Activated gamma-delta T cell treated with Interleukin-2 at 50 U/mL for 16 hours (primary cell): ENCODE measurements at places on chromosomes 1 and 21.

GRCh38 chr1:208791456-208791855 lies 547.3 kb upstream of the PLXNA2 start:
- DNase-seq = no peak

DNA sequence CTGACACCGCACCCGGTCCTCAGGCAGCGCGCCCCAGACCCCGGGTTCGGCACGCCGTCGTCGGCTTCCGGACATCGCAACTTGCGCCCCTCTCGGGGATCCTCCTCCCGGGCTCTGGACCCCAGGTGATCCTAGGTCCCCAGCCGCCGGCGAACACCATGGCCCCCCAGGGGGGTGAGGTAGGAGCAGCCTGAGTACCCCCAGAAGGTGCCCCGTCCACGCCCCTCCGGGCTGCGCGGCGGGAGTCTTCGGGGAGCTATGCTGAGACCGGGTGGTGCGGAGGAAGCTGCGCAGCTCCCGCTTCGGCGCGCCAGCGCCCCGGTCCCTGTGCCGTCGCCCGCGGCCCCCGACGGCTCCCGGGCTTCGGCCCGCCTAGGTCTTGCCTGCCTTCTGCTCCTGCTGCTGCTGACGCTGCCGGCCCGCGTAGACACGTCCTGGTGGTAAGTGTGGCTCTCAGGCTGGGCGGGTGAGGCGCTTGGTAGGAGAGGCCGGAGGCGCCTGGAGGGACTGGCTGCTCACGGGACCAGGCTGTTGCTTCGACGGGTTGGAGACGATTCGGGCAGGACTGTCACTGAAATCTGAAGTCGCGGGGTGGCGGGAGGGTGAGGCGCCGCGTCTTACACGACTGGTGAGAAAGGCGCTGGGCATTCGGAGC lies 367 bp downstream of the WNT2B start:
- DNase-seq = no peak

DNA sequence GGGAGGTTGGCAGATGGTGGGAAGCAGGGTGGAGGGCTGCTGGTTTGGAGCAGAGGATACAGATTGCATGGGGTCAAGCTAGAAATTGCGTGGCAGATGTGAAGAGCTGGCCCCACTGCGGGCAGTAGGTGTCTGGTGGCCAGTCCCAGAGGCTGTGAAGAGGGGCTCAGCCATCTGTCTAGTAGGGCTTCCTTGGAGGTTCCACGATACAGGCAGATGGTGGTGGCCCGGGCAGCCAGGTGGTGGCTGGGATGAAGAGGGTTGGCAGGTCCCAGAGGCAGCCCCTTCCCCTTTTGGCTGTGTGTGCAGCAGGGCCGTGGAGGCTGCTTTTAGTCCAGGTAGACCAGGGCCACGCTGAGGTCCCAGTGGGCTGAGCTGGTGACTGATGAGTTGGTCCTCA lies 16.6 kb downstream of the PSEN2 start:
- DNase-seq = no peak

- DNase-seq = no peak
These were observed 8.1 kb upstream of the LRRC71 start for GRCh38 chr1:156912310-156912709.

DNA sequence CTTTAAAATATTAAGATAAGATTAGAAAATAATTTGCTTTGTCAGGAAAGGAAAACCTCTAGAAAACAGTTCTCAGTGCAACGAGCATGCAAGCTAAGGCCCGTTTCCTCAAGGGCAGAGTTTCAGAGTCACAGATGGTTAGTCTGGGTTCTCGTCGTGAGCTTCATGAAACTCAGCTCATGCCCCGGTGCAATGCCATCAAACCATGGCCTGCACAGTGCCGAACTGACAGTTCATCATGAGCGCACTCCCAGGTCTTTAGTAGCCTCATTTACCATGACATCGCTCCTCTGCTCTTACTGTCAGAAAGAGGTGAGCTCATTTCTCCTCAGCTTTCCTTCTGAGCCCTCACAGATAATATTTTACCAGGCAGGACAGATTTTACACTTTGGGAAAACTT lies 319.2 kb downstream of the NTNG1 start:
- DNase-seq = no peak

- DNase-seq = no peak
These were observed 275.5 kb downstream of the TM2D1 start for GRCh38 chr1:61449410-61449809.

GRCh38 chr1:92201973-92202372 lies 15.7 kb upstream of the C1orf146 start:
- no peak for DNase-seq

DNA sequence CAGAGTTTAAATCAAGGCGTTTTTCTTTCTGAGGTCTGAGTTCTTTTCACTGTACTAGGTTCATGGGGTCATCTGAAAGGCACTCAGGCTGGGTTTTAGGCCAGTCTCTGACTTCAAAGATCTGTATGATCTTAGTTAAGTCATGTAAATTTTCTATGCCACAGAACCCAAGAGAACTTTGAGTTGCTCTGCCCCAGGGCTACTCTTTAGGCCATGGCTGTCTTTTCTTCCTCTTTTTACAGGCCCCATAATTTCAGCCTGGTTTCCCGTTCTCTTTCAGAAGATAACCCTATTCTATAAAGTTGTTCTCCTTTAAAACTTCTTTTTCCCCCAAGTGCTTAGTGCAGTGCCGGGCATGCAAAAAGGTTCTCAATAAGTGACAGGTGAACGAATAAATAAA lies 26.1 kb downstream of the METTL13 start:
- no peak for DNase-seq
